Astrocyte of the spinal cord (primary cell): ENCODE measurements at places on chromosomes 16 and 17.

DNA sequence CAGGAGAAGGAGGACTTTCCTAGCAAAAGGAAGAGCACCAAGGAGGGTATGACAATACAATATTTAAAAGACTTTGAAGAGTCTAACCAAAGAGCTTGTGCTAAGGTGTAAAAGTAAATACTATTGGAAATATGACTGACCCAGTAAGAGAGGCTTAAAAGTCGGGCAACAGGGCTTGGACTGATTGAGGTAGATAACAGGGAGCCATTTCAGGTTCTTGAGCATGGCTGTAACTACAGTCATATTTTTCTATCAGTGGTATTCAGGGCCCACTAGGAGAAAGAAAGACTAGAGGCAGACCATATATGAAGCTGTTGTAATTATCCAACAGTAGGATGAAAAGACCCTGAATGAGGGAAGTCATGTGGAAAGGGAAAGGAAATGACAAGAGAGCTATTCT is 62.3 kb downstream of the SMURF2 start:
- no peak for DNase-seq

DNA sequence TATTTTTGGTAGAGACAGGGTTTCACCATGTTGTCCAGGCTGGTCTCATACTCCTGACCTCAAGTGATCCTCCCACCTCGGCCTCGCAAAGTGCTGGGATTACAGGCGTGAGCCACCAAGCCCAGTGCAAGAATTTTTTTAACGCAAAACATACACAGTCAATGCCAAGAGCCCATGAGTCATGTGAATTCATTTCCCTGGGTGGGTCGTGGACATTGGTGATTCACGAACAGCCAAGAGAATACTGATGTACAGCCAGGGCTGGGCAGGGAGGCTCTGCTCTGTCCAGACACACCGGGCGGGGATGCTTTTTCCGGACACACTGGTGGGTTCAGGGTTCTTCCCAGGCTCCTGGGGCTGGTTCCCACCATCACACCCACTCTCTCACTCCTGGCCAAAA is 17.7 kb downstream of the SLC38A8 start:
- DNase-seq = peak; percentile 17

DNA sequence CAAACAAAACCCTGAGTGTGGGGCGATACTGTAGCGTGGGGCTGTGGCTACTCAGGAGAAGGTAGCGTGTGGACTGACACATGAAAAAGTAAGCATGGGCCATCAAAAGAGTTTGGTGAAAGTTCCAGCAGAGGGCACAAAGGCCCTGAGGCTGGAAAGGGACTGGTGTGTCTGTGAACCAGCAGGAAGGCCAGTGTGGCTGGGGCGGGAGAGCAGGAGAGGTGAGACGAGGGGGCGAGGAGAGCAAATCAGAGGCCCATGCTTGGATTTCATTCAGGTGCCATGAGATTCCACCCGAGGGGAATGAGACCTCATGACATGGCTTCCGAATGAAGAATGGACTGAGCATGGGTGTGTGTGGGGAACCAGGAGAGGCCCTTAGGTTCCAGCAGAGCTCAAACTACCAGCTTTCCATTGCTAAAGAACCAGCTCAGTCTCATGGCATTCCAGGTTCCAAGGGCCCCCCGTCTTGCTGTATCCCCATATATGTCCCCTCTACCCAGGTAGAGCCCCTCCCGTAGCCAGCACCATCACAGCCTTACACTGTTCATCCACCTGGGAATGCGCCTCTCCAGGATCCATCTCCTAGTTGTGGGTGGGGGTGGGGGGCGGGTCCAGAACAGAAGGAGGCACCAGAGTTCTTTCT is 31.1 kb downstream of the TRPV2 start:
- no peak for DNase-seq

- no peak for DNase-seq
These were observed 857 bp downstream of the TANGO6 start for GRCh38 chr16:68844211-68844564.

GRCh38 chr16:64434526-64435069 is 687.3 kb downstream of the CDH11 start:
- DNase-seq = no peak

- no peak for DNase-seq
These were observed 20.6 kb upstream of the GAN start for GRCh38 chr16:81293909-81294802.

- no peak for DNase-seq
These were observed 26.3 kb upstream of the LHX1 start for GRCh38 chr17:36911001-36911400.
